Chondrocyte (in vitro differentiated cells): ENCODE measurements at places on chromosomes 11 and 22.

DNA sequence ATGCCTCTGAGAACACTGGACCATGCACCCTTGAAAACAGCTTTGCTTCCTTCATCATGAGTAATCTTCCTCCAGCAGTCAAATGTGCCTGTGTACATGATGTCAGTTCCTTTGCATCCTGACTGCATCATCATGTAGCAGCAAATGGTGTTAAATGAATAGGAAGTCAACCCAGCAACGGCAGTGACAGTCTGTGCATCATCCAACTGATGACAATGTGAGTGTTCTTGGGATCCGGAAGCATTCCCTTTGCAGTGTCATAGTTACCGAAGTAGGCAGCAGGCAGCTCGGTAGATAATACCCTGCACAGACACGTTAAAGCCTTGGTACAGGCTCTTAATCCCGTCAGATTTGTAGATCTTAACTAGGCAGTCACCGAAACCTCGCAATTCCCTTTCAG, 2.5 kb downstream of the WBP2NL start:
- no peaks in the 10 kb centered on the region for H3K4me1 ChIP-seq
- no peak overlapping the region for H3K4me3 ChIP-seq
- no peaks in the 10 kb centered on the region for H3K36me3 ChIP-seq
- peaks cover 37% of the 10 kb centered on the region for H3K27me3 ChIP-seq
- DNase-seq: no peak
- H3K27ac ChIP-seq: no peak overlapping the region

- peaks cover 1% of the 10 kb centered on the region for H3K36me3 ChIP-seq
- no peaks in the 10 kb centered on the region for H3K27me3 ChIP-seq
Observed at GRCh38 chr11:130691581-130691980, 224.7 kb downstream of the SNX19 start.

- H3K27me3 ChIP-seq: peaks cover 8% of the 10 kb centered on the region
- H3K4me1 ChIP-seq: peaks cover 14% of the 10 kb centered on the region
Observed at GRCh38 chr22:39153220-39153717, 789 bp upstream of the CBX7 start.

- H3K27ac ChIP-seq: no peak overlapping the region
- no peaks in the 10 kb centered on the region for H3K4me1 ChIP-seq
- H3K36me3 ChIP-seq: no peaks in the 10 kb centered on the region
- no peak overlapping the region for H3K4me3 ChIP-seq
- peaks cover 3% of the 10 kb centered on the region for H3K27me3 ChIP-seq
Observed at GRCh38 chr22:17379944-17380343, 10.7 kb downstream of the CECR2 start.
